ENCODE measurements at places on chromosomes 7 and 10. TPM values are rescaled to one million over a fixed set of nuclear protein-coding genes. Genes with fewer than 3 reads are reported as not detected.
A peak's percentile ranks its signal among the peaks of the same experiment; 100 is the strongest.

The ADAM22 gene
- 0.33 TPM for polyA plus RNA-seq

The CABCOCO1 gene
- 0.83 TPM for polyA plus RNA-seq

GRCh38 chr7:47119261-47119865, 462.5 kb downstream of the TNS3 start:
- no peak for DNase-seq

DNA sequence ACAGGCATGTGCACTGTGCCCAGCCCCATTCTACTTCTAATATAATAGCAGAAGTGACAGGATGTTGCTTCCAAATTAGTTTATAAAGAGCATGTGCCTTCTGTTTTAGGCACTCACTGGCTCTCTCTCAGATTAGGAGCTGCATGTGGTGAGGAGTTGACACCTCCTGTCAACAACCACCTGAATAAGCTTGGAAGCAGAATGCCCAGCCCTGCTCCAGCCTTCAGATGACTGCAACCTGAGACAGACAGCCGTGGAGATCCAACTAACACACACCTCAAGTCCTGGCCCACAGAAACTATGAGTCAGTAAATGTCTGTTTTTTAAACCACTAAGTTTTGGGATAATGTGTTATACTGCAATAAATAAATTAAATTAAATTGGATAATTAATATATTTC, 54.5 kb downstream of the PARD3 start:
- no peak for DNase-seq

- no peak for DNase-seq
Measured at GRCh38 chr10:91434041-91434440, 23.9 kb downstream of the HECTD2 start.

The GNAT3 gene
- polyA plus RNA-seq, result not detected

- no peak for DNase-seq
Measured at GRCh38 chr10:91566115-91566514, 66.8 kb downstream of the PPP1R3C start.

GRCh38 chr7:34657632-34658268, at the start of gene NPSR1:
Gene NPSR1 (plus strand): TSS chr7:34658218. CDS start chr7:34658413, 195 bp downstream.
- no peak for DNase-seq

GRCh38 chr10:67812007-67812406, 26.0 kb downstream of the DNAJC12 start:
- DNase-seq, result no peak

DNA sequence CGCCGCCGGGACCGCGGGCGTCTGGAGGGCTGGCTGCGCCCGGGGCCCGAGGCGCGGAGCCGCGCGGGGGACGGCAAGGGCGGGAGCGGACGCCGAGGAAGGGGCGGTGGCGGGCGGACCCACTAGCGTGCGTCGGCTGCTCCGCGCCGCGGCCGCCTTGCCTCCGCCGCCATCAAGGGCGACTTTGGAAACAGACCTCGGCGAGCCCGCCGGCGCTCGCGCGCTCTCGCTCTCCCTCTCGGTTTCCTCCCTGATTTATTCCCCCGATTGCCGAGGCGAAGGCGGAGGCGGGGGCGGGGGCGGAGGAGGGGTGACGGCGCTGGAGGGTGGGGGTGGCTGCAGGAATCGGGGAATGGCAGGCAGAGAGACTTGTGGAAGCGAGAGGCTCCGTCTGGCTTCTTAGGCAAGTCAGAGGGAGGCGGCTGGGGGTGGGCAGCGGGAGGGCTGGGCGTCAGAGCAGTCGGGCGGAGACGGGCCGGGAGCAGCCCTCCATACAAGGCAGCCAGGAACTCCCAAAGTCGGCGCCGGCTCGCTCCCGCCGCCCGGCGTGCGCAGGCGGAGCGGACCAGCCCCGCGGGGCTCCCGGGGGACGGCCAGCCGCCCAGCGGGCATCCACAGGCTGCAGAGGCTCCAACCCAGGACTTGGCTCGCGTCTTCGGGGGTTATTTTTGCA, at the start of gene CACNA2D1:
Gene CACNA2D1 (minus strand): TSS at position 231 of the 673 bp plus-strand sequence.
- peak; percentile 77 for DNase-seq

DNA sequence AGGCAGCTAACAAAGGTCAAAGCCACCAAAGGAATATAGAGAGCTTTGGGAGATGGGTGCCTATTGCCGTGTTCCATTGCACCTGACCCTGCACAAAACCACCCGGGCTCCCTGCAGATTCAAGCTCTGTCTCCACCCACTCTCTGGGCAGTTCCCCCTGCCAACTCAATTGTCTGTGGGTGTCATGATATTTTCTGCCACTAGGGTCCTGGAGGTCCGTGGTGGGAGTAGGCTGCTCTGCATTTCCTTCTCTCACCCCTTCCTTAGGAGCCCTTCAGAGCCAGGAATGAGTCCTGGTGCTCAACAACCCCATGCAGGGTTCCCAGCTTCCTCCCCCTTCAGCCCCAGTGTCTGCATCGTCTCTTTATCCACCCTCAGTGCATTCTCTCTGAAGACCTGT, 34.1 kb downstream of the PNLIPRP2 start:
- DNase-seq, result no peak

DNA sequence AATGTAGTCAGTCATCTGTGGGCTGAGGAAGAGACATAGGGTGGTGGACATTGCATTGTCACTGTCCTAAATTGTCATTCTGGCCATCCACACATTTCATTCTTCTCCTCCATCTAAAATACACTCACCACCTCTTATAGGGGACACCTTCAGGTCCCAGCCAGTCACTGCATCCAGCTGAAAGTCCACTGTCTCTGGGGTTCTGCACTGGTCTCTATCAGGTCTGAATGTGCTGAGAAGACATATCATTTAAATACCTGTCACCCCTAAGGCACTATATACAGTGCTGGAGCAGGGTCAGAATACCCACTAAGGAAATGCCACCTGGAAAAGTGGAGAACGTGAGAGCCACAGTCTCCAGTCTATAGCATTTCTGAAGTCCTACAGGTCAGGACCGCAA, 29.6 kb downstream of the SH2D4B start:
- no peak for DNase-seq

The TFEC gene
- polyA plus RNA-seq, result 0.01 TPM

GRCh38 chr7:42253316-42253715, 16.3 kb upstream of the GLI3 start:
- no peak for DNase-seq

DNA sequence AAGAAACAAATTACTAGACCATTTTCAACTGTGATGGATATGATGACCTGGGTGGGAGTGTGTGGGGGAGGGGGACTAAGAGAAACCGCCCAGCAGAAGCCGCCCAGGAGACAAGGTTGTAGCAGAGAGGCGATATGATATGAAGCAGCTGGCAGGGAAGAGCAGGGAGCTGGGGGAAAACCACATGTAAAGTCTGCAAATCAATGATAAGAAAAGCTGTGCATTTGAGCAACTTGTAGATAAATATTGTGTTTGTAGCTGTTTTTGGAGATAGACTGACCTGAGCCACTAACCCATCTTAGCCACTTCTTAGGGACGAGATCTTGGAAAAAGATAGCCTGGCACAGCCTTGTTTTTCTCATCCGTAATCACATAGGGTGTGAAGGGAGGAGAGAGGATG, 252.6 kb downstream of the SEC23IP start:
- DNase-seq, result no peak

- DNase-seq, result no peak
Measured at GRCh38 chr10:22314852-22315251, 1.3 kb upstream of the COMMD3 start.

The MEPCE gene
- polyA plus RNA-seq, result 10.1 TPM

DNA sequence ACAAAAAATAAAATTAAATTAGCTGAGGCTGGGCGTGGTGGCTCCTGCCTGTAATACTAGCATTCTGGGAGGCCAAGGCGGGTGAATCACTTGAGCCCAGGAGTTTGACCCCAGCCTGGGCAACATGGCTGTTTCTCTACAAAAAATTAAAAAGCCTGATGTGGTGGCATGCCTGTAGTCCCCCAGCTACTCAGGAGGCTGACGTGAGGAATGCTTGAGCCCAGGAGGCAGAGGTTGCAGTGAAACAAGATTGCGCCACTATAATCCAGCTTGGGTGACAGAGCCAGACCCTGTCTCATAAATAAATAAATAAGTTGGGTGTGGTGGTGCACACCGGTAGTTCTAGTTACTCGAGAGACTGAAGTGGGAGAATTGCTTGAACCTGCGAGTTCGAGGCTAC, 65.1 kb downstream of the GNA12 start:
- no peak for DNase-seq

The GRM3 gene
- not detected for polyA plus RNA-seq

DNA sequence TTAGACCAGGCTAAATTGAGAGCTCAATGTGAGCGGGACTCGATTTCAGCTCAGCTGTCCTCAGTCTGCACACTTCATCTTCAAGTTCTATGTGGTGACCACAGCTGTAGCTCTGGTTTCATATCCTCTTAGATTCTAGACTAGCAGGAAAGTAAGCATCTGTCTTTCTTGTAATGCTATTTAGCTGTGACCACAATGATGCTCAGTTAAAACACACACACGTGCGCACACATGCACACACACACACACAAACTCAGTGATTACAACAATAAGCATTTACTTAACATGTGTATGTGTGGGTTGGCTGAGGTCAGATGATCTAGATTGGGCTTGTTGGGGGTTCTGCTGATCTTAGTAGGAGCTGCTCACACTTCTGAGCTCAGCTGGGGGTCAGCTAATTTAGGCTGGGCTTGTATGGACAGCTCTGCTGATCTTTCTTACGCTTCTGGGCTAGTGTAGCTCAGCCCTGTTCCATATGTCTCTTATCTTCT, 82.5 kb downstream of the ZNF365 start:
- no peak for DNase-seq

The ZMYND11 gene
- polyA plus RNA-seq, result 76.0 TPM

DNA sequence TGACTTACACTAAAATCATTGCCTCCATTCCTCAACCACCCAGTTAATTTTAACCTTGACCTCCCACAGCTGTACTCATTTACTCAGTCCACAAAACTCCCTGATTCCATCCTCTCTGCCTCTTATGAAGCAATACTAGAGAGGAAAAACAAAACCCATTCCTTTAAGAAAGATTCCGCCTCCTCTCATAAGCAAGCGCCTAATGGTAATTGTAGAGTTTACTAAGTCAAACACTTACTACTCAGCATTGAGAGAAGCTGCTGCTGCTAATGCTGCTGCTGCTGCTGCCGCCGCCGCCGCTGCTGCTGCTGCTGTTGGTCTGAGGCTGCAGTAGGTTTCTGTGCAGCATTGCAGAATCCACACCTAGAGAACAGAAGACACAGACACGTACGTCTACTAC, 2.1 kb upstream of the ADD3 start:
- peak; percentile 74 for DNase-seq

DNA sequence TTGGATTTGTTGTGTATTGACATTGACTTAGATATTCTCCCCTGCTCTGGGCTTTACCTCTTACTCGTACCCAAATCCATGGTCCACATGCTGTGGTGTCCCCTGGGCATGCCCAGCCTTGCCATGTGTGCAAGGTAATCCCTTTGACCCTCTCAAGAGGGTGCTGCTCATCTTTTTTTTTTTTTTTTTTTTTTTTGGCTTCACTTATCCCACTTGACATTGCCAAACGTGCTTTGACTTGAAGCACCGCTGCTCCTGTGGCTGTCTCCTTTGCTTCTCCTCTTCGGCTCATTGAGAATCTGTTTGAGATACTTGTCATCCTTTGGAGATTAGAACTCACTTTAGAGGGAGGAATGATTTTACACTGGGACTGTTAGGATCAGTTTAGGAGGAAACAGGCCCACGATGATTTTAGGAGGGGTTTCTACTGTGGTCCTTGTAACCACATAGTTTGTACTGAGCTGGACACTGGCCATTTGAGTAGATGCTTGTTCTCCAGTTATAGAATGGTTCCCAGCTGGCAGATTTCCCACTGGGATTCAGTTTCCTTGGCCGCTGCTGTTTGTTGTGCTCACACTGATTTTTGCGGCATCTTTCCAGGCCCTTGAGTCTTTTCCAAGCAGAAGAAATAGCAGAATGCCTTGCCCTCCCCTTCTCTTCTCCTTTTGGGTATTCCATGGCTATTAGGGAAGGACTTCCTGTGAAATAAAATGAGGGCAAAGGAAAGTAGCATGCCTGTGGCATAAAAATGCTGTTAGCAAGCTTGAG, 184.8 kb downstream of the AUTS2 start:
- DNase-seq, result no peak

DNA sequence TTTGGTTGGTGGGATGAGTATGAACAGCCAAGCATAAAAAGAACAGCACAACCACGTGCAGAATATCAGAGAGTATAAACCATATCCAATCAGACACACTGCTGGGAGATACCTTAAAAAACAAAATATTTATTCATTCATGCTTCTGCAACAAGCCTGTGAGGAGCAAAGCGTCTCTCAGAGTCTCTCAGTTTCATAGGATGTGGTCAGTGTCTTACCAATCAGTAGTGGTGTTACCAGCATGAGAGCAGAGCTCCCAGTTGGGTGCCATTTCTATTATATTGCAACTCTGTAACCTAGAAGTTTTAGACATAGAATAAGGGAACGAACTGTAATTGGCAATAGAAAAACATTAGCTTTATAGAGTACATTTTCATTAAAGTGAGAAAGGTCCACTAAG, 445.9 kb upstream of the LRRN3 start:
- no peak for DNase-seq

The EBLN1 gene
- polyA plus RNA-seq, result not detected

- no peak for DNase-seq
Measured at GRCh38 chr7:126937171-126937570, 315.6 kb downstream of the GRM8 start.

The ACSM6 gene
- polyA plus RNA-seq, result not detected

DNA sequence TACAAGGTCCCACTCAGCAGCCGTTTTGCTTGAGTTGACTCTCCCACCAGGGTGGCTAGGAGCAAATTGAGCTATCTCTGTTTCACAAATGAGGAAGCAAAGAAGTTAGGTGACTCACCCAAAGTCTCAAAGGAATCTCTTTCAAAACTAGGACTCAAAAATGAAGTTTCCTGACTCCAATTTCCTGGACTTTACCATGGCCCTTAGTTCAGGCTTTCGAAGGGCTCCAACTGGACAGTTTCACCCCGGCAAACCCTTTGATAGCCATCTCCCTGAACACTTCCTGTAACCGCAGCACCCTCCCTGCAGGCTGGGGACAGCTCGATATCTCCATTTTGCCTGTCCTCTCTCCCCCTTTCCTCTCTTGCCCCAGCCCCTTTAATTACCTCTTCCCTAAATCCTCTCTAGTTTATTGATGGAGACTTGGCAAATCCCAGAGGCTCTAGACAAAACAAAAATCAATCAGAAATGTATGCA, 4.7 kb upstream of the AFAP1L2 start:
- no peak for DNase-seq

- no peak for DNase-seq
Measured at GRCh38 chr7:11737723-11738122, 94.3 kb downstream of the THSD7A start.

DNA sequence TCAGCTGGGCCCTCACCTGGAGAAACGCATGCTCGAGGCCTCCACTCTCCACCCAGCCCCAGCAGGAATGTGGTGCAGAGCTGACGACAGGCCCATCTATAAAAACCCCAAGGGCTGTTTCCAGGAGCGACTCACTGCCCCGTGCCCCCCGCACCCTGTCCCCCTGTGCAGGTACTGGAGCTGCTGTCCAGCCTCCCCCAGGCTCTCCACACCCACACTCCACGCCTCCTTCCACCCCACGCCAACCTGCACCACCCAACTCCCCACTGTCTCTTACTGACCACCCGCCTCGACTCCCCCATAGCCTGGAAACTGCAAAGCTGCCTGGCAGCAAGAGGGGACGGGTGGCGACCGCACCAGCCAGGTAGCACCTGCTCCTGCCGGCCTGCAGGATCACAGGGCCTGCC, 43.3 kb downstream of the DIP2C start:
- no peak for DNase-seq

GRCh38 chr7:130134106-130134636, 63.8 kb downstream of the KLHDC10 start:
- no peak for DNase-seq

- DNase-seq, result no peak
Measured at GRCh38 chr7:104045183-104045582, 55.7 kb upstream of the RELN start.

GRCh38 chr7:33050535-33051318, 11.8 kb downstream of the NT5C3A start:
- DNase-seq, result no peak

The C7orf57 gene
- not detected for polyA plus RNA-seq

The SLC29A3 gene
- 2.4 TPM for polyA plus RNA-seq

All from AG04450 (cell line).